ENCODE measurements at places on chromosomes 4 and X. TPM values are rescaled to one million over a fixed set of nuclear protein-coding genes. Genes with fewer than 3 reads are reported as not detected.

GRCh38 chr4:78621395-78621794, 69.8 kb downstream of the ANXA3 start:
- H3K4me1 ChIP-seq, result peaks cover 10% of the 10 kb centered on the region
- H3K4me3 ChIP-seq, result no peak overlapping the region
- DNase-seq, result no peak
- H3K27me3 ChIP-seq, result no peaks in the 10 kb centered on the region

DNA sequence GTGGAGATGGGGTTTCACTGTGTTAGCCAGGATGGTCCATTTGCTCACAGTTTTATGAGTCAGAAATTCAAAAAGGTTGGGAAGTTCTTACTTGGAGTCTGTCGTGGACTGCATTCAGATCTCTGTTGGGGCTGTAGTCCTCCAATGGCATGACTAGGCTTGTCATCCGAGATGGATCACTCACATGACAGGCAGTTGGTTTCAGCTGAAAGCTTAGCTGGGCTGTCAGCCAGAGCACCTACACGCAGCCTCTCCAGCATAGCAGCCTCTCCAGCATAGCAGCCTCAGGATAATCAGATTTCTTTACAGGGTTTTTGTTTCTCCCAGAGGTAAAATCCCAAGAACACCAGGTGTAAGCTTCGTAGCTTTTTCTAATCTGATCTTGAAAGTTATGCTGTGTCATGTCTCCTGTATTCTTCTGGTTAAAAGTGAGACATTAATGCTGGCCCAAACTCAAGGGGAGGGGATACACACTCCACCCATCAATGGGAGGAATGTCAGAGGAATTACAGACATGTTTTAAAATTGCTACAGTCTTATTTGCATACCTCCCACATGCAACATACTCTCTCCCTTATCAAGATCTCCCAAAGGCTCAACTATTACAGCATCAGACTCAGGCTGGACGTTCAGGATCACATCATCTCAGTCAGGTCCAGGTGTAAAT, 31.6 kb upstream of the SOD3 start:
- no peaks in the 10 kb centered on the region for H3K27me3 ChIP-seq
- H3K27ac ChIP-seq, result peak overlapping the region; percentile 53
- no peaks in the 10 kb centered on the region for H3K36me3 ChIP-seq
- DNase-seq, result no peak
- H3K4me1 ChIP-seq, result peaks cover 11% of the 10 kb centered on the region

DNA sequence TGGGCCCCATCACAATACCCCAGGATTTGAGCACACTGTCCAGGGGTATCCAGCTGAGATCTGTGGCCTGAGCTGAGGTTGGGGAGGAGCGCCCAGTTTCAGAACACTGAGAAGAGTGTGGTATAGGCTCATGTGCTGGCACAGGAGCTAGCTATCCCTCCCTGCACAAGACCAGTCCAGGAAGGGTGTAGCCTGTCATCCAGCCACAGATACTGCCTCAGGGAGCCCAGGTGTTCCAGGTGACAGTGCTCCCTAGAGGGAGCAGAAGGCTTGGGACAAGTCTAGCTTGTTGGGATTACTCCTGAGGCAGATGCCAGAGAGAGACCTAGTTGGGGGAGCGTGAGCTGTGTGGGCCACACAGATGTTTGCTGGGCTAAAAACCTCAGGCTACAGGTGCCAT, 79.6 kb upstream of the GLRA2 start:
- no peak overlapping the region for H3K27ac ChIP-seq
- H3K4me3 ChIP-seq, result no peak overlapping the region
- no peaks in the 10 kb centered on the region for H3K27me3 ChIP-seq
- no peaks in the 10 kb centered on the region for H3K36me3 ChIP-seq
- H3K4me1 ChIP-seq, result no peaks in the 10 kb centered on the region

DNA sequence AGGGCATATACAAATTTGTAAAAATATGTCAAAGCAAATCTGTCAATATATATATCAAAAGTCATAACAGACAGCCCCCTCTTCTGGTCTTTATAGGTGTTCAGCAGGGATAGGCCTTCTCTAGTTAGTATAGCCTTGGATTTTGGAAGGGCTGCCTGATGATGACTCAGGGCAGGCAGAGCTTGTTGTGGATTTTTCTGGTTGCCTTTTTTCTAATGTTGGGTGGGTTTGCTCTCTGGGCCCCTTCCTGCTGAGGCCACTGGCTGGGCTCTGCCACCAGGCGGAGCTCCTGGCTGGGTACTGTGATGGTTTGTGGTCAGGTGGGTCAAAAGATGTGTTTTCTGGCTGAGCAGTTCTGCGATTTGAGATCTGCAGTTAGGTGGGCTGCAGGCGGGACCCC, 294.2 kb downstream of the GRIA2 start:
- H3K36me3 ChIP-seq, result no peaks in the 10 kb centered on the region
- no peak for DNase-seq
- no peaks in the 10 kb centered on the region for H3K4me1 ChIP-seq
- H3K4me3 ChIP-seq, result no peak overlapping the region
- H3K27ac ChIP-seq, result no peak overlapping the region

- H3K36me3 ChIP-seq, result no peaks in the 10 kb centered on the region
- no peaks in the 10 kb centered on the region for H3K27me3 ChIP-seq
- no peak overlapping the region for H3K27ac ChIP-seq
- peaks cover 10% of the 10 kb centered on the region for H3K4me1 ChIP-seq
- H3K4me3 ChIP-seq, result no peak overlapping the region
- DNase-seq, result no peak
Measured at GRCh38 chr4:144715230-144715629, 69.3 kb downstream of the HHIP start.

DNA sequence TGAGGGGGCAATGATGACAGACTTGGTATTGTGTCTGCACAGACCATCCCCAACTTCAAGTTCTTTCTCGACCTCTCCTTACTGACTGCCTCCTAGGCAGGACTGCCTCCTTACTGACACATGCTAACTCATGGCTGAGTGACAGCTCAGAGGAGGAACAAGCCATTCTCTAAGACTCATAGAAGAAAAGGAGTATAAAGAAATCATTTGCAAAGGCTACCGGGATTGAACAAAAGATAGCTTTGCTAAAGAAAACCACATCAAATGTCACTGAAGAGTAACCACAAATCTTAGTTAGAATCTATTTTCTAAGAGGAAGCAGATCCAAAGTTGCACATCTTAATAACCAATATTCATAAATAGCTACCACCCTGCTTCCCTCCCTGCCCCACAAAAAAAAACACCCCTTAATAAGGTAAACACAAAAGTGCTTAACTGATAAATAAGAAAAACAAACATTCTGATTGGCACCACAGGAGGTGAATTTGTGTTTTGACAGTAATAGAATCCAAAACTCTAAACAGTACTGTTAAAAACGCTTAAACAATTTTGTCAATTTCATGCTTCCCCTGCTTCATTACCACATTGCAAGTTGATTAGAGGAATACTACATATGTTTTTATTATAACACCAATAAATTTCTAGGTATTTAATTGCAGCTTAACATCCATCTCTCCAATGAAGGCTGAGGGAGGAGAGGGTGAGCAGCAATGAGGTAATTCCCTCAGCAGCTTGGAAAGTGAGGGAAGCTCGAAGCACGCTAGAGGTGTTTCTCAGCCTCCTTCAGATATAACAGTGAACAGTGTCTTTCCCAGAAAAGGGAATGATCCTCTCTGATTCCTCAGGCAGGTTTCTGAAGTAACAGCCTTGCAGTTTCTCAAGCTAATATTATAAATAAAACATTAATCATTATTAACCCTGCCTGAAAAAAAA, 160.0 kb downstream of the HNRNPD start:
- DNase-seq, result no peak
- H3K4me1 ChIP-seq, result no peaks in the 10 kb centered on the region
- H3K27ac ChIP-seq, result no peak overlapping the region

DNA sequence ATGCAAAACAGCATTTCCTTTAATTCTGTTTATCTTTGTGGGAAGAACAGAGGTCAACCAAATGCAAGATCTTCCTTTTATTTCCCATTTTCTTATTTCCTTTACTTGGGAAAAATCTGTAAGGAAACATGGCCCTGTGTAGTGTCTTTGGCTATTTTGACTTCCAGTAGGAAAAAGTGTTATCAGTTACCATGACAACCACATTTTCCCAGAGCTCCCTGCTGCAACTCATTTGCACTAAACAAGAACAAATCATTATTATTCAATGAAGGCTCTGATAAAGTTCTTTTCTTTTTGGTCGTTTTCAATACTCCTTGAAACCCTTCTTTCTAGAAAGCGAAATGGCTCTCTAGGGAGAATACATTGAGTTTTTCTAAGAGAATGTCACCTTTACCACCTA, 117.2 kb upstream of the DDX53 start:
- H3K36me3 ChIP-seq, result no peaks in the 10 kb centered on the region
- H3K4me3 ChIP-seq, result no peak overlapping the region
- H3K27ac ChIP-seq, result no peak overlapping the region
- no peaks in the 10 kb centered on the region for H3K4me1 ChIP-seq
- no peaks in the 10 kb centered on the region for H3K27me3 ChIP-seq

DNA sequence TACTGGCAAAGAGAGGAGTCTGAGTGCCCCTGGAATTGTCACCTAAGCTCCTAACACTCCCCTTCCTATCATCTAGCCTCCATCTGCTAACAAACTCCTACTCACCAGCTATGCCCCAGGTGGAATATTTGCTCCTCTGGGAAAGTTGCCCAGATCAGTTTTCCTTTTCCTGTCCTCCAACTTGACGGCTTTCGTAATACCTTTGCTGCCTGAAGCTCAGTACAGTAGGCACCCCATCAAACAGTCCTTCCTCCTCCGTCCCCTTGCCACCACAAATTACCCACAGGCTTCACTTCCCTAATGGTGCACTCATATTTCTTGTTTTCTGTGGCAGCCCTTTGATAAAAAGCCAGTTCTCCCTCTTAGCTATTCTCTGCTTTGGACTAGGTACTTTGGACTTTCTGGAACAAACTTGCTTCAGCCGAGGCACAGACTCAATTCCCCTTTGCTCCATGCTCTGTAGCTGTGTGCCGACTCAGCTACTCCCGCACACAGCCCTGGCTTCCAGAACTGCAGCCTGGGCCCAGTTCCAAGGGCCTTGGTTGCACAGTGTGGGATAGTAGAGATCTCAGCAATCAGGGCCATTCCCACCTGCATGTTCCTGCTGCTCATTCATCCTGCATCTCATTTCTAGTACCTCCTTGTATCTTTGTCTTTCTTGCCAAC, 605.1 kb downstream of the BCOR start:
- no peak overlapping the region for H3K4me3 ChIP-seq
- no peaks in the 10 kb centered on the region for H3K4me1 ChIP-seq
- H3K27ac ChIP-seq, result no peak overlapping the region
- no peaks in the 10 kb centered on the region for H3K36me3 ChIP-seq

- DNase-seq, result peak; percentile 1
- no peaks in the 10 kb centered on the region for H3K4me1 ChIP-seq
- no peak overlapping the region for H3K27ac ChIP-seq
- peaks cover 3% of the 10 kb centered on the region for H3K27me3 ChIP-seq
- H3K4me3 ChIP-seq, result no peak overlapping the region
Measured at GRCh38 chrX:136608295-136608933, 39.5 kb upstream of the CD40LG start.

DNA sequence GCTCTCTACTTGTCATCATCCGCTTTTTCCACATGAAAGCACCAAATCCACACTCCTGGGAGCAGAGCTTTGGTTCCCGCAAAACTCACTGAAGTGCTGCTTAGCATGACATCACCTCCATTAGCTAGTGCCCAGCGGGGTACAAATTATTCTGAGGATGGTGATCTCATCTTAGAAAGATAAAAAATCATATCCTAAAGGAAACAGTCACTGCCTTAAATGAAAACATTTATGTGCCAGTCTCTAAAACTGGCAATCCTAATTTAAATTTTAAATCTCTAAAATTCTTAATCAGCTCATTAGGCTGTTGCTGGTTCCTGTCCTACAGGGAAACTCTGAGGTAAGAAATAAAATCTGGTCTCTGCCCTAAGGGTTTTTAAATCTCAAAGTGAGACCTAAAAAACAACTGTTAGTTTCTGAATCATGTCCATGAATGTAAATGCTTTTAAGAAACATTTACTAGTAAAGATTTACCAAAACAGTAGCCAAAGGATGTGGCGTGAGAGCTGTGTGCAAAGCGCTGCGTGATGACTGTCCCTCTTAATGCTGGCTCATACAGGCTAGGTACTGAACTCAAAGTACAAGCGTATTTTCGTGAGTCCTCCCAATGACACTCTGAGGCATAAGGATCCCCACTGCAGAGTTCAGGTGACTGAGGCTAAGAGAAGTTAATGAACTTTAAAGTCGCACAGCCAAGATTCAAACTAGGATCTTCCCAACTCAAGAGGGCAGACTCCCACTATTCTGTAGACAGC, 4.5 kb downstream of the CASP3 start:
- no peak for DNase-seq
- peaks cover 27% of the 10 kb centered on the region for H3K36me3 ChIP-seq
- H3K4me3 ChIP-seq, result no peak overlapping the region
- H3K27ac ChIP-seq, result peak overlapping the region; percentile 74
- H3K27me3 ChIP-seq, result no peaks in the 10 kb centered on the region

GRCh38 chr4:128877934-128878333, 68.4 kb downstream of the JADE1 start:
- no peaks in the 10 kb centered on the region for H3K36me3 ChIP-seq
- no peaks in the 10 kb centered on the region for H3K27me3 ChIP-seq
- H3K27ac ChIP-seq, result no peak overlapping the region
- DNase-seq, result no peak
- no peaks in the 10 kb centered on the region for H3K4me1 ChIP-seq

- H3K4me1 ChIP-seq, result no peaks in the 10 kb centered on the region
- H3K27ac ChIP-seq, result no peak overlapping the region
- H3K27me3 ChIP-seq, result no peaks in the 10 kb centered on the region
- no peak overlapping the region for H3K4me3 ChIP-seq
- DNase-seq, result no peak
Measured at GRCh38 chrX:82748906-82749505, 759.1 kb upstream of the POU3F4 start.

- H3K4me3 ChIP-seq, result peak overlapping the region; percentile 71
- DNase-seq, result peak; percentile 83
- H3K27me3 ChIP-seq, result peaks cover 32% of the 10 kb centered on the region
- no peaks in the 10 kb centered on the region for H3K36me3 ChIP-seq
- peaks cover 12% of the 10 kb centered on the region for H3K4me1 ChIP-seq
- peak overlapping the region; percentile 37 for H3K27ac ChIP-seq
Measured at GRCh38 chrX:40108162-40108958, 10.6 kb upstream of the BCOR start.

- no peaks in the 10 kb centered on the region for H3K27me3 ChIP-seq
- no peak for DNase-seq
- H3K27ac ChIP-seq, result no peak overlapping the region
- no peaks in the 10 kb centered on the region for H3K36me3 ChIP-seq
Measured at GRCh38 chrX:23952984-23953907, 45.4 kb downstream of the CXorf58 start.

GRCh38 chr4:166091146-166091545, 218.1 kb downstream of the TLL1 start:
- H3K36me3 ChIP-seq, result no peaks in the 10 kb centered on the region
- no peak for DNase-seq
- H3K27ac ChIP-seq, result no peak overlapping the region
- no peaks in the 10 kb centered on the region for H3K4me1 ChIP-seq

RASSF6 gene
- not detected for total RNA-seq

SMC1A gene
- 14.4 TPM for total RNA-seq

EXOC1L gene
- total RNA-seq, result not detected

PARM1 gene
- under 0.01 TPM for total RNA-seq

NEK1 gene
- 9.8 TPM for total RNA-seq

TREX2 gene
- total RNA-seq, result 3.3 TPM
